Posterior cingulate gyrus (tissue), 11 donors: ENCODE measurements at places on chromosomes 5 and 9.

GRCh38 chr9:128222026-128222425, 18.8 kb downstream of the DNM1 start:
- no peak for DNase-seq

DNA sequence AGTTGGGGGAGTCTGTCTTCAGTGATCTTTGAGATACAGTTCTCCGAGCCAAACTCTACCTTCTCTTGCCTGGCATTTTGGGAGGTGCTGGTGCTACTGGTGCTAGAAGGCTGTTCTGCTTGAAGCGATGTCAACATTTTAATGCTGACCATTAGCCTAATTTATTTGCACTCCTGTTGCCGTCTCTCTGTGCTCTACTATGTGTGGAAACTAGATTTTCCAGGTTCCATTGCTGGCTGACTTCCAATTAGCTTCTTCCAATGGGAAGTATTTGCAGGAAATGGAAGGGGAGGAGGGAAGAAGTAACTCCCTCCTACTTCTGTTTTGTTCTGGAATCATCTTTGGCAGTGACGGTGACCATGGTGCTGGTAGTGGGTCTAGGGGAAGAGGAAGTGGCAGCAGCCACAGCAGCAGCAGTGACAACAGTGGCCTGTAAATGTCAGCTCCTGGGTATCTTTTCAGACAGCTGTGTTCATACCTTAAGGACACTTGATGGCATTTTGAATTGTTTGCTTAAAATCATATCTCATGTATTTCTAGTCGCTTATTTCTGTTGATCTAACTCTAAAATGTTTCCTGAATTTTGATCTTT, 7.9 kb downstream of the TXNDC8 start:
- no peak for DNase-seq

DNA sequence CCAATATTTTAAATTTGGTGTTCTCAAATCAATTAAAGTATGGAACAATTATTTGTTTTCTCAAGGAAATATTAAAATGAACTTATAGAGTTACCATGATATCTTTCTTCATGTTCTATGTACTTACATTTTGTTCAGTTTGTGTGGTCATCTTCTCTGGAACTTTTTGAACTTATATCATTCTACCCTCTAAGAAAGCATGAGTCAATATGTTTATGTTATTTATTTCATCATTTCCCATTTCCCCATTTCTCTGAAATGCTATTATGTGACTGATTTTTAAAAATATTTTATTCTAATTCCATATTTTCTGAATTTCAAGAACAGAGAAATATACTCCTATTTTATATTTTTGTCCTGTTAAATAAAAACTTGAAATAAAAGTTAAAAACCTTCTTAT, 123.5 kb upstream of the ACOT12 start:
- DNase-seq = no peak

DNA sequence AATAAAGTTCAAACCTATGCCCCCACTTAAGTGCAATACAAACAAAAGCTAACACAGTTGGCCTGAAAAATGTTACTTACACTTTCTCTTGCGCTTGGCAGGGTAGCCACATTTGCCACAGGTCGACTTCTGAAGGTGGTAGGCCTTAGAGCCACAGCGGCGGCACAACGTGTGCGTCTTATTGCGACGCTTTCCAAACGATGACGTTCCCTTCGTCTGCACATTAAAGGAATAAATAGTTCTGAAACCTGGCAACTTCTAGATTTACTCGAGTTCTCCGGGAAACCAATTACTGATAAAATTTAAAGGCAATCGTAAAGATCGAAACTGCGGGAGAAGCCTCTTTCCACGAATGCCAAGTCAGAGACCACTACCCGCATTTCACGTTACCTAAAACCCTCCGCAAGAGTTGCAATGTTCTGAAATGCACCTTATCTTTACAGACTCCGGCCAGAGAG, 602 bp downstream of the RPL37 start:
- DNase-seq = no peak

GRCh38 chr5:120539471-120539870, 75.4 kb downstream of the PRR16 start:
- DNase-seq = no peak

DNA sequence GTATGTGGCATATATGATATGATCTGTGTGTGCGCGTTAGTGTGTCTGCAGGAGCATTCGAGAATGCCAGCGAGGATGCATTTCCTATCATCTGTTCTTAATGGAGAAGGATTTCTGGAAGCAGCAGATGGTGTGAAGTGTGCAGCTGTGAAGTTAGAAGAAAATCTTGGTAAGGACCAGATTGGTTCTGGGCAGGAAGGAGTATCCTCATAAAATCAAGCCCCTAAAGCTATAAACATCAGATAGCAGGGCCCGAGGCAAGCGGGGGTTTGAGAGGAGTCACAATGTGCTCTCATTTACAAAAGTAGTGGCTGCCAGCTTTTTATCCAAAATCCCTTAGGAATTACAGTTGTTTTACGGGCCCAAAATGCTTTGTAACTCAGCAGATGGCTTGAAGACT, 40.0 kb downstream of the DAPK1 start:
- DNase-seq = no peak

- DNase-seq = no peak
Measured at GRCh38 chr9:70852711-70853240, 268.6 kb downstream of the TRPM3 start.

- DNase-seq = no peak
Measured at GRCh38 chr5:76622973-76623596, at the start of gene F2RL2. Gene F2RL2 (minus strand): TSS chr5:76623403. CDS start chr5:76623230, 173 bp downstream.

DNA sequence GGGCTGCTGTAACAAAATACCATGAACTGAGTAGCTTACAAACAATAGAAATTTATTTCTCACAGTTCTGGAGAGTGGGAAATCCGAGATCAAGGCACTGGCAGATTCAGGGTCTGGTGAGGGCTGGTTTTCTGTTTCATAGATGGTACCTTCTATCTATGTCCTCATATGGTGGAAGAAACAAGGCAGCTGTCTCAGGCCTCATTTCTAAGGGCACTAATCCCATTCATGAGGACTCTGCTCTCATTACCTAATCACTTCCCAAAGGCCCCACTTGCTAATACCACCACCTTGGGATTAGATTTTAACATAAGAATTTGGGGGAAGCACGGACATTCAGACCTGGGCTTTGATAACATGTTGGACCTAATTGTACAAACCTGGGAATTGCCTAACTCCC, 13.5 kb downstream of the RFESD start:
- no peak for DNase-seq
